ENCODE measurements at places on chromosomes 3 and 15. TPM values are rescaled to one million over a fixed set of nuclear protein-coding genes. Genes with fewer than 3 reads are reported as not detected.

The CFAP92 gene
- not detected for total RNA-seq

The NANOGP8 gene
- total RNA-seq, result not detected

The AADAC gene
- total RNA-seq, result 0.15 TPM

The TMEM212 gene
- not detected for total RNA-seq

The MRAS gene
- 7.4 TPM for total RNA-seq

The RGMA gene
- total RNA-seq, result not detected

The SUCLG2 gene
- total RNA-seq, result 39.6 TPM

The CTXN2 gene
- not detected for total RNA-seq

The CKMT1A gene
- total RNA-seq, result not detected

The TEX9 gene
- total RNA-seq, result 3.2 TPM

The MESP2 gene
- 0.15 TPM for total RNA-seq

The EXD1 gene
- total RNA-seq, result not detected

The PRR23C gene
- not detected for total RNA-seq

The ERICH6 gene
- not detected for total RNA-seq

The CFAP91 gene
- total RNA-seq, result 0.76 TPM

The CCDC80 gene
- 7.5 TPM for total RNA-seq

The PIERCE2 gene
- total RNA-seq, result 0.61 TPM

The C3orf20 gene
- total RNA-seq, result not detected

The FAM131A gene
- 30.9 TPM for total RNA-seq

The CHRNA5 gene
- total RNA-seq, result 9.4 TPM

The GOLGA8T gene
- under 0.01 TPM for total RNA-seq

The TRAT1 gene
- total RNA-seq, result not detected

The DLL4 gene
- total RNA-seq, result 218 TPM

The TBC1D21 gene
- total RNA-seq, result not detected

The VGLL3 gene
- total RNA-seq, result 3.2 TPM

The TM4SF4 gene
- not detected for total RNA-seq

The TNNC1 gene
- total RNA-seq, result not detected

The CAPN3 gene
- total RNA-seq, result 0.15 TPM

The MYZAP gene
- 22.6 TPM for total RNA-seq

The KIF23 gene
- 34.1 TPM for total RNA-seq

The CHRFAM7A gene
- 2.3 TPM for total RNA-seq

The TTLL13 gene
- total RNA-seq, result not detected

Data from epithelial cell of umbilical artery (primary cell).